ENCODE measurements at places on chromosomes 16 and 17.

DNA sequence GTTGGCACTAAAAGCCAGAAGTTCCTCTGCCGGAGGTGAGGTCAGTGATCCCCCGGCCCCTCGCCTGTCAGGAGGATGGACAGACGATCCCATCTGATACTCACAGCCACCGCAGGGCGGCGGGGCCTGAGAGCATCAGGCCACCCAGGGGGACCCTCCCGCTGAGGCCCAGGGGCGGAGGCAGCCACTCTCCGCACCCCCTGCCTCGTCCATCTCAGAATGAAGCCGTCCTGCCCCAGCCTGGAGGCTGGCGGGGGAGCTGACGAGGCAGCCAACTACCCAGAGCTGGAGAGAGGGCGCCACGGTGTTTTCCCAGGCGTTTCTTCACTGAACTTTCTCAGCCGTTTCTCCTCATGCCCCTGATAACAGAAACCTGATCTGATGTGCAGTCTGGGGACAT is 22.6 kb downstream of the TPSD1 start:
- no peak for DNase-seq

GRCh38 chr16:87569601-87570571 is 32.4 kb upstream of the JPH3 start:
- no peak for DNase-seq

GRCh38 chr17:36653374-36653773 is 52.0 kb downstream of the MRM1 start:
- no peak for DNase-seq

DNA sequence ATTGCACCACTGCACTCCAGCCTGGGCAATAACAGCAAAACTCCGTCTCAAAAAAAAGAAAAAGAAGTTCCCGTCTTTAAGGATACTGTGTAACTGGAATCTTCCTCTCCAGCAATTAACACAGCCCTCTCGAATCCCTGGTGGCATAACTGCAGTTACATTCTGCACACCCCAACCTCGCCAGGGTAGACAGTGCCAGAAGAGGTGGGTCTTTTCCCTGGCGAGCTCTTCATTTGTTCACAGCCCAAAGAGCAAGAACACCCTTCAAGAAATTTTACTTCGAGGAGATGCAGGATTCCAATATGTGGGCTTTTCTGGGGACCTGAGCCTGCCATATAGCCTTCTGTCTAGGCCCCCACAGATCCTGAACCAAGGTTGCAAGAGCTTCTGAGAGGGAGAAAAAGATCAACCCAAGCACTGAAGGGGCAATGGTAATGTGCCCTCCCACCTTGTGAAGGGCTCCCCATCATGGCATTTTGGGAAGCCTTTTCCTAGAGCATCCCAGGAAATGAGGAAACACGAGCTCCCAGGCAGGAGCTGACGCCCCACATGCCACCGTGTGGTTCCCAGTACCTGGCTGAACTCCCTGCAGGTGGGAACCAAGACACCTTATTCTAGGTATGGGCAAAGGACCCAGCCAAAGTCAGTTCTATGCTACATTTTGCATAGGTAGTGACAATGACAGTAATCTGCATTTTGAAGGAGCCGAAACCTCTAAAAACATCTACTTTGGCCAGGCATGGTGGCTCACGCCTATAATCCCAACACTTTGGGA is 26.9 kb downstream of the TK2 start:
- DNase-seq: no peak

GRCh38 chr17:45146166-45146565 is 2.1 kb upstream of the HEXIM1 start:
- DNase-seq: no peak

DNA sequence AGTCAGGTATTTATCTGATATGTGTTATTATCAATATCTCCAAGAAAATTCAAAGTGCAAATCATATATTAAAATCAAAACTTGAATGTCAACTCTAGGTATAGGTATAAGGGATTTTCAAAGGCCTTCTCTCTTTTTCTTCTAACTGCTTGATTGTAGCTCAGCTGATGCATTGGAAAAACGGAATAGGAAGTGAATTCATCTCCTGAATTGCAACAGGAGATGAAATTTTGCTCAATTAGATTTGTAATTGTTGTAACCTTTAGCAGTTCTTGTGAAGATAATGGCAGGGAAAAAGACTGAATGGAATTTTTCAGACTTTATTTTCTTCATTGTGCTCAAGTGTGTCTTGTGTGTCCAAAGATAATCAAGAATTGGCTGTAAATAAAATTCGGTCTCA is 190.2 kb upstream of the KCNJ16 start:
- no peak for DNase-seq

- no peak for DNase-seq
Measured at GRCh38 chr16:526181-527014, 1.1 kb upstream of the CAPN15 start.

DNA sequence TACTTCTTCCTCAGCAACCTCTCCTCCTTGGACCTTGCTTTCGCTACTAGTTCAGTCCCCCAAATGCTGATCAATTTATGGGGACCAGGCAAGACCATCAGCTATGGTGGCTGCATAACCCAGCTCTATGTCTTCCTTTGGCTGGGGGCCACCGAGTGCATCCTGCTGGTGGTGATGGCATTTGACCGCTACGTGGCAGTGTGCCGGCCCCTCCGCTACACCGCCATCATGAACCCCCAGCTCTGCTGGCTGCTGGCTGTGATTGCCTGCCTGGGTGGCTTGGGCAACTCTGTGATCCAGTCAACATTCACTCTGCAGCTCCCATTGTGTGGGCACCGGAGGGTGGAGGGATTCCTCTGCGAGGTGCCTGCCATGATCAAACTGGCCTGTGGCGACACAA is 429 bp downstream of the OR2C1 start:
- no peak for DNase-seq

DNA sequence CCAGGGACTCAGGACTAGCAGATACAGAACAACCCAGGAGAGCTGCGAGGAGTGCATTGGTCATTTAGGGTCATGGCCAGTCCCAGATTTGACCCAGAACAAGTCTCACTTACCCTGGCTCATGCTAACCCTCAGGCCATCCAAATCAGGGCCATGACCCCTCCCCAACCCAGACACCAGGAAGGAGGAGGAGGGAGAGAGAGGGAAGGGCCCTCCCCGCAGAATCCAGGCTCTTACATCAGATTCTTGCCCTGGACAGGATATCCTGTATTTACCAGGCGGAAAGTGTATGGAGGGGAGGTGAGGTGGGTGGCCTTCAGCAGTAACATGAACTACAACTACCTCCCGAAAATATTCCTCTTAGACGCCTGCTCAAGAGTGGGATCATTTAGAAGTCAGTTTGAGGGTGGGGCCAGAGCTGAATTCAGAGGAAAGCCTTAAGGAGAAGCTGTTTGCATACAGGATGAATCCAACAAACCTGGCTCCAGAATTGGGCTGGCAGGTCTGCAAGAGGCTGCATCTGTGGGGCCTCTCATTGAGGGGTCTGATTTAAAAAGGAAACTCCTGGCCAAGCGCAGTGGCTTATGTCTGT is 2.1 kb downstream of the VAT1 start:
- no peak for DNase-seq

GRCh38 chr17:14033166-14033565 is 36.1 kb upstream of the COX10 start:
- no peak for DNase-seq

DNA sequence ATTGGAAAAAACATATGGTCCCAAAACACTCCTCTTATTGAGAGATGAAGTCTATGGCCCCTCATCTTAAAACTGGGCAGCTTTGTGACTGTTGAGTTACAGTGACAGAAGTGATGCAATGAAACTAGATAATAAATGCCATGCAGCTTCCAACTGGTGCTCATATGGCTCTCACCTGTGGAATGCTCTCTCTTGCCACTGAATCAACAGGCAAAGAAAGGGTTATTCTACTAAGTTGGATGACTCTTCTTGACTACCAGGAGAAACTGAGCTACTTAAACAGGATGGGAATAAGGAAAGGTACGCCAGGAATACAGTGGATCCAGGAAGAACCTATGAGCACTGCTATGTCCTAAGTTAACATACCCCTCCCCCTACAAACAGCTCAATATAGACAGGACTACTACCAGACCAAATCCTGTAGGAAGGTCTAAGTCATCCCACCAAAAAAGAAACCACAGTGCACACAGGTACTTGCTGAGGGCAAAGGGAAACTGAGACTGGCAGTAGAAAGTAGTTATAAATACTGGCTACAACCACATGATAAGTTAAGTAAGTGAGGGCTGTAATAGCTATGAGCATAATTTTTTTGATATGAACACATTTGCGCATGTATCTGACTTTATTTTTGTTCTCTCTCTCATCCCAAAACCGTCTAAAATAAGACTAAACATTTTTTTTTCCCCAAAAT is 398.5 kb downstream of the ZFHX3 start:
- no peak for DNase-seq

- DNase-seq: no peak
Measured at GRCh38 chr16:85422196-85422631, 190.9 kb upstream of the GSE1 start.

DNA sequence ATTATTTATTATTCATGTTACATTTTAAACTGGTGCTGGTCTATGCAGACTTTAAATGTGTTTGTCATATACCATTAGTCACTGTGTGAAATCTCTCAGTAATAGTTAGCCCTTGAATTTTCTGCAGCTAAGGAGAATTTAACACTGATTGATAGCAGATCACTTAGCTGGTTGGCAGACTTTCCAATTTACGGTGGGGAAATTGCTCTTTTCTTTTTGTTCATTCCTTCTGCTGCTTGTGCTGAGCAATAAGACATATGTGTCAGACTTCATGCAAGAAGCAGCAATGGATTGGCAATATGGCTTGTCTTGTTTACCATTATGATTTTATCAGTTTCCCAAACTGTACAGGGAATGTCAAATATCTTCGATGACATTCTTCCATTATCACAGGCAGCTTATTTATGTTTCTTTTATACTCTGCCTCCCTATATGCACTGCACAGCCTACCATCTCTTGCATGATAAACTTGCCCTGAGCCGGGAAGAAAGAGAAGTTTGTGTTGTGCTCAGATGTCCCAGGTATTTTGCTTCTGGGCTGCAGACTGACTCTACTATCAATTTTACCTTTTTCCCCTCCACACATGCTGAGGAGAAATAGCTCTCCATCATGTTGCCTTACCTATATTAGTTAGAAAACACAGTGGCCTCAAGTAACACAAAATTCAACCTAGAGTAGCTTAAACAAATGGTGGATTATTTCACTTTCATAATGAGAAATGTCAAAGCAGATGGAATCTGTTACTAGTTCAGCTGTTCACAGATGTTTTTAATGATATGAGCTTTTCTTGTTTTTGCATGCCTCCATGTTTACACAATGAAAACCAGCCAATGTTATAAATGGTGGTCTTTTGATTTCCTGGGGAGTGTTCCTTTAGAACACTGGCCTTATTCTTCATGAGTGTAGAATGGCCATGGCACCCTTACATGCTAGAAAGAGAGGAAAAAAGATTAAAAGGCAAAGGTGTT is 968.1 kb upstream of the GOT2 start:
- DNase-seq: no peak

- DNase-seq: no peak
Measured at GRCh38 chr17:38748892-38749222, 721 bp upstream of the PCGF2 start.

DNA sequence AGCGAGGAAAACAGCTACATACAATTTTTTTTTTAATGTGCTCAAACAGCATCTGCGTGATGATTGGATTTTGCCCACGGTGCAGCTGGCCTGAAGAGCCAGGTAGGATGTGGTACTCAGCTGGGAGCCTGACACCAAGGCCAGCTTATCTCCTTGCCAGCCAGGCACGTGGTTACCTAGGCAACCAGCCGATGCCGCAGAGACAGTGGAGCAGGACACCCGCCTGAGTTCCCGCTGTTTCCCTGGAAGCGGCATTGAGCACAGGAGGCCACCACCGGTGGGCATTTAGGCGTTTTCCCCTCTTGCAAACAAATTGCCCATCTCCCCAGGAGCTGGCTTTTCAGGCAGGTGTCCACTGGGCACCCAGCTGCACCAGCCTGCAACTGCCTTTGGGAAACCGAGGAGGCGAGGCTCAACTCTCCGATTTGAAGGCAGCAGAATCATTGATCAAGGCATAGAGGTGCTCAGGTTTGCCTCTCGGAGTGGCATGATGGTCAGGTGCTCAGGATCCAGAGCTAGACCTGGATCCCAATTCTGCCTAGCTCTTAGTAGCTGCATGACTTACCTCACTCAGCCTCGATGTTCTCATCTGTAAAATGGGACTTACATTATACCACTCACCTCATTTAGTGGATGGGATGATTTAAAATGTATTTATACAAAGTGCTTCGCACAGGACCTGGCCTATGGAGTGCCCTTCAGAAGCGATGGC is 137.5 kb upstream of the PLCG2 start:
- DNase-seq: no peak

DNA sequence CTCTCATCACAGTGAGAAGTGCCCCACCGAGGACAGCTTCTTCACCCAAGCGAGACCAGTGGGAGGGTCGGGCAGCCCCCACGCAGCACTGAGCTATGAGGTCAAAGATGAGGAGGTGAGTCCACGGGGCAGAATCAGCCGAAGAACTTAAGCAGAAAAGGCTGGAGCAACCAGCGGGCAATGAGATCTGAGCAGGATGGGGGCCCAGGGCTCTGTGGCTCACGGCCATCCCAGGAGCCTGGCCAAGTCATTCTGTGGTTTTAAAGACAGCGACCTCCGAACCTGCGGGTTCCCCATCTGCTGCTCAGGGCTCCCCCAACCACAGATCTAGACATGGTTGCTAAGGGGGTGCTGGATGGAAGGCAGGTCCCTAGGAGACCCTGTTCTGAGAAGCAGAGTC is 202.6 kb downstream of the RBFOX3 start:
- DNase-seq: no peak

- DNase-seq: no peak
Measured at GRCh38 chr16:51557670-51558069, 406.6 kb upstream of the SALL1 start.

- DNase-seq: no peak
Measured at GRCh38 chr17:9308069-9308468, 267.6 kb downstream of the STX8 start.

Measured in T-helper 2 cell (primary cell).